Neural crest cell (in vitro differentiated cells): ENCODE measurements at places on chromosomes 2 and 18.

DNA sequence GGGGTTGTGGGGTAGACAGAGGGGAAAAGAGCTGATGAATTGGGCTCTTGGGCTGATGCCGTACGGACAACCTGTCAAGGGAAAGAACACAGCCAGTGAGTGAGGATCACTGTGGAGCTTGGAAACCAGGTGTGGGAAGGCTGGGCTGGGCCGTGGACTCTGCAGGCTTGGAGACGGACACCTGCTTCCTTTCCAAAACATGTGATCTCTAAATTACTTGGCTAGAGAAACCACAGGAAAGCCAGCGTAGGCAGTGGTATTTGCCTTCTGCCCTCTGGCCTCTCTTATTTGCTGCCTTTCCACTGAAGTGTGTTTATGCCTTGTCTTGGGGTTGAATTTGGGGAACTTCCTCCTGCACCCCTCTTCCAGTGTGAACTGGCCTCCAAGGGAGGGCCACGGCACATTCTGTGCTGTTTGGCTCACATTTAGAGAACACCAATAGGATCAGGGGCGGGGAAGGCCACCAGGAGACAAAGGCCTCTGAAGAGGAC lies 267.7 kb downstream of the PRKCE start:
- DNase-seq: no peak

GRCh38 chr2:127096280-127096679 lies 10.7 kb downstream of the BIN1 start:
- no peak for DNase-seq

DNA sequence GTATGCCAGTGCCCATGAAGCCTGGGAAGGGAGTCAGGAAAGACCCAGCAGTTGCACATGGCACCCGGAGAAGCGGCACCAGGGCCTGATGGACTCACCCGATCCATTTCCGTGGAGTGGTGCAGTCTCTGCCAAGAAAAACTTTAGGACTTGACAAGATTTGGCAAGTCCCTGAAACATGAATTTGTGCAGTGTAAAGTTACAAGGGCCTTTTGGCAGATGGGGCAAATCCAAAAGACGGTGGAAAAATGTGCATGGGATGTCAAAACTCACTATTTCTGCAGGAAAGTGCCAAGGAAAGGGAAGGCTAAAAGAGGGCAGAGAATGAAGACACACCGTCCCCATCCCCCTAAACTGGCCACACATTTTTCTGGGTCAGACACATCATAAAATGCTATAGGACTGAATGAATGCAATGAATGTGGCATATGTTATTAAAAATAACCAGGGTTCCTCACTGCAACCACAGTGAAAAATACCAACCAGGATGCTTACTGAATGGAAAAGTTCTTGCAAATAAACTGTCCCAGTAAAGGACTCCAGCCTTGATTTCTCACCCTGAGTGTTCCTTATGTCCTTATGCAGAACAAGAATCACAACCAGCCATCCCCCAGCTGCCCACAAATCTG lies 173.5 kb upstream of the SIX2 start:
- DNase-seq: no peak

DNA sequence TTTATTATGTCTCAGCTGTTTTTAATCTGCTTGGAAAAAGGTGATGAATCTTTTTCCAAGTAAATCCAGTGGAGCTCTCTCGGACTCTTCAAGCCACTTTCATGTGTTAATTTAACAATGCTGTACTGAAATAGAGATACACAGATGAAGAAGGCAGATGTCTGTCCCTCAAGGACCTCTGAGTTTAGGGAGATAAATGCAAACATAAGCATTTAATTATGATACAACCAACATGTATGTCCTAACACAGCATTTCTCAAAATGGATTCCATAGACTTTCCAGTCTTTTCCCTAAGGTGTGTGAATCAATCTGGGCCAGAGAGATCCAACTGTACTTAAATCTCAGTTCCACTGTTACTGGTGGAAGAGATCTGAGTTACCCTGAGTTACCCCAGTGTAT lies 262.4 kb downstream of the RND3 start:
- DNase-seq: no peak

GRCh38 chr2:46116150-46116549 lies 181.1 kb upstream of the EPAS1 start:
- no peak for DNase-seq

GRCh38 chr2:45033302-45033701 lies 24.1 kb upstream of the SIX2 start:
- DNase-seq: no peak

DNA sequence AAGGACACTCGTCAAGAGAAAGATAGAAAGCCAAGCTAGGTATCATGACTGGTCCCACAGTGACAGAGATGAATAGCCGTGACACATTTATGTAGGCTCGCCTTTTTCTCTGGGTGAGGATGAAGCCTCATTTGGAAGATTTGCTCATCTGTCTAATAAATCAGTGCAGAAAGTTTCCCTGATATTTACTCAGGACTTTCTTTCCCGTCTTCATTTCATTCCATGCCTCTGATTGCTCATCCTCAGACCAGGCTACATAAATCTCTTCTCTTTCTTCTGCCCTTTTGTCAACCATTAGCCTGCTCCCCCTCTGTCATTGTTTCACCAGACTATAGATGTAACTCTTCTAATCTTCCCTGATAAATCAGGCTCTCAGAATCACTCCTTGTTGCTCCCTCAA lies 361.8 kb upstream of the MEIS1 start:
- no peak for DNase-seq

- DNase-seq: no peak
Measured at GRCh38 chr2:171208657-171209056, 48.0 kb upstream of the TLK1 start.

- DNase-seq: no peak
Measured at GRCh38 chr2:168355121-168355520, 101.0 kb upstream of the CERS6 start.

- DNase-seq: no peak
Measured at GRCh38 chr2:72781480-72781879, 44.4 kb downstream of the EXOC6B start.

- DNase-seq: no peak
Measured at GRCh38 chr2:237806334-237806733, 7.8 kb downstream of the RBM44 start.

- peak; percentile 11 for DNase-seq
Measured at GRCh38 chr18:74342416-74343043, 26.9 kb downstream of the C18orf63 start.

DNA sequence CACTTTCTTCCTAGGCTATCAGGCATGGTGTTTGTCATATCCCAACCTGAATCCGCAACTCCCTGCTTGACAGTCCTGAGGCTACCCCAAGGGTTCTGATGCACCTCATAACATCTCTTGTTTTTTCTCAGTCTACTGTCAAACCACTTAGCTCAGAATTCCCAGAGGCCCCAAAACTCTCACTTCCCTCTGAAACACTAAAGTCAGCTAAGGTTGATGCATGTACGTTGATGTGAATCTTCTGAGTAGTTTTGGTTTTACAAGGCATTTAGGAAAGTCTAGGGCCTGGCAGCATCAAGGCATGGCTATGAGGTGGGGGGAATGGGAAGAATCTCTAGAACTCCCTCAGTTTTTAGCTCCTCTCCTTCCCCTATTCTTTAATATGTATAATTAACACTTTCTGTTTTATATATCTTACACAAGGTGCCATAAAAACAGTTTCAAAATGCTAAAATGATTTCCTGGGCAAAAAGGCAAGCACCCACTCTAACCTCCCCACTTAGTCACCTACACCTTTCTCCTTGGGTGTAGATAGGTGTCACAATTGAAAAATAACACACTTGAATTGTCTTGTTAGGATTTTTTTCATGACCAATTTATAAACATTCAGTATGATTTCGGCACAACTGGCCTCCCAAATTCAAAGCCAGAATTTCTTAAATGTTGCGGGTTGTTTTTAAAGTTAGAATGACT lies 71.4 kb upstream of the TANK start:
- no peak for DNase-seq

GRCh38 chr2:45944074-45944473 lies 292.6 kb downstream of the PRKCE start:
- DNase-seq: no peak

DNA sequence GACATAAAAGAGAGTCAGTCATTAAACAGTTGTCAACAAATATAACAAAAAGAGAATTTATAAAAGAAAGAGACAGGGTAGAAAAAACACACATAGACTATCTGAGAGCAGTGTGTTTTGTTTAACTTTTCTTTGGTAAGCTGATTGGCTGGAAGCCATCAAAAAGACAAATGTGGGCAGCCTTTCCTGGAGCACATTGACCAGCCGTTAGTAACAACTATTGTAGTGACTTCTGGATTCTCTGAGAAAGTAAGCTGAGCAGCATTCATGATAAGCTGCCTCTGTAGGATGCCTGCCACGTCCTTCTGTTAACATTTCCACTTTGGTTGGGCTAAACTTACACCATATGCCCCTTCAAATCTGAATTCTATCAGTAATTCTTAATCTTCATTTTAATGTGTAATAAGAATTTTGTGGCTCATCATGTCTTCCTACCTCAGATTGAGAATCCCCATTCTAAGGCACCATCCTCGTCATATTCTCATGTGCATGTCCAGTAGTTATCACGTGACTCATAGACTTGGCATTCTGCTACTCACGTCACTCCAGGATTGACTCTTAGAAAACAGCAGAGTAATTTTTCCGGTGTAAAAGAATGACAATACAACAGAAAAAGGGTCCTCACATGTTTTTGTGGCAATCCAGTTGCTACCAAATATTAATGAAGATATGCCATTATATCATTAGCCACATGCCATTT lies 43.4 kb upstream of the DNAJC10 start:
- DNase-seq: no peak

DNA sequence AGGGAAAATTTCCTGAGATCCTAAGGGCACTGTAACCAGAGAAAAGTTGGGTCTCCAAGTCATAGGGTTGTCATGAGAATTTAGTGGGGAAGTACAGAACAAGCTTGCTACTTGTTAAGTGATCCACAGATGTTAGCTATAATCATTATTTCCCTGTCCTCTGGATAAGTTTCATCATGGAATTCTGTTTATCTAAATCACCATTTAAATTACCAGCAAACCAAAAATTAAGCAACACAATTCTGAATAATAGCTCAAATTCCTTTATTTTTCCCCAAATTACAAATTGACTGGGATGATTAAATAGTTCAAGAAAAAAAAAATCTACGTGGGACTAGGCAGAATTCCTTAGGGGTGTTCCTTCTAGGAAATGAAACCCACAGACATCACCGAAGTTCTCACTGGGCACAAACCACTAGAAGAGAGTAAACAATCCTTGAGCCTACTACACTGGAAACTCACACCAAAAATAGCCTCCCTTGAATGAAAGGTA lies 159.5 kb downstream of the COL6A3 start:
- DNase-seq: no peak
